ENCODE measurements at places on chromosomes 2 and 18. TPM values are rescaled to one million over a fixed set of nuclear protein-coding genes. Genes with fewer than 3 reads are reported as not detected.

TYW5 gene
- 8.8 TPM for total RNA-seq

DNA sequence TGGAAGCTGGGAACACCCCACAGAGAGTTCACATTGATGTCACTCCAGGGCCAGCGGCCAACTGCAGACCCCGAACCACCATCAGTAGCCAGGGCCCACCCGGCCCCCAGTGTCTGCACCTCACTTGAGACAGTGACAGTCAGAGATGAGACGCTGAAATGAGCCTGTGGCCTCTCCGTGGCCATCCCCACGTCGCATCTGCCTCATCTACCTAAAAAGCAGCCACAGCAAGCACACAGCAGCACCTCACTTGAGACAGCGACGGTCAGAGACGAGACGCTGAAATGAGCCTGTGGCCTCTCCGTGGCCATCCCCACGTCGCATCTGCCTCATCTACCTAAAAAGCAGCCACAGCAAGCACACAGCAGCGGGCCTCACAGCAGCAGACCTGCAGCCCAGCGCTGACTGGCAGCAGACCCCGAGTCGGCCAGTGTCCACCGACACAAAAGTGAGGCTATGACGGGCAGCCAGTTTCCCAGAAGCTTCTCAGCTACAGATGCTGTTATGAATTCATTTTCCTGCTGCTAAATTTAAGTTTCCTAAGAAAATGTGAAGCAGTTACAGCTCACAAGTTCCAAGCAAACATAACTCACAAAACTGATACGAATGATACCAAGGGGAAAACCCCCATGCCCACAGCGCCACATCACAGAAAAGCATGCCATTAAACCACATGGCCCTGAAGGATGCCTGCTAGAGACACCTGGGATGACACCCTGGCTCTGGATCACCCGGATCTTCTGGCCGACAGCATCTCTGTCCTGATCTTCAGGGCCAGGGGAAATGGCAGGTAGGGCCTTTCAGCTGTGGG lies 27.7 kb downstream of the SNORC start:
- H3K27ac ChIP-seq, result no peak overlapping the region
- no peaks in the 10 kb centered on the region for H3K27me3 ChIP-seq
- H3K36me3 ChIP-seq, result no peaks in the 10 kb centered on the region
- H3K4me3 ChIP-seq, result no peak overlapping the region
- DNase-seq, result no peak
- H3K4me1 ChIP-seq, result no peaks in the 10 kb centered on the region

GRCh38 chr2:2699121-2699505 lies 368.0 kb upstream of the MYT1L start:
- peaks cover 6% of the 10 kb centered on the region for H3K27me3 ChIP-seq
- no peak overlapping the region for H3K4me3 ChIP-seq
- DNase-seq, result no peak

- peak overlapping the region; percentile 30 for H3K27ac ChIP-seq
- peaks cover 10% of the 10 kb centered on the region for H3K4me1 ChIP-seq
- DNase-seq, result no peak
- H3K36me3 ChIP-seq, result no peaks in the 10 kb centered on the region
Measured at GRCh38 chr2:12684471-12684936, 32.2 kb upstream of the TRIB2 start.

GRCh38 chr2:26645762-26646161 lies 4.6 kb upstream of the CIB4 start:
- no peaks in the 10 kb centered on the region for H3K36me3 ChIP-seq
- no peaks in the 10 kb centered on the region for H3K4me1 ChIP-seq
- no peak overlapping the region for H3K27ac ChIP-seq
- H3K27me3 ChIP-seq, result no peaks in the 10 kb centered on the region
- no peak overlapping the region for H3K4me3 ChIP-seq
- DNase-seq, result no peak

DNA sequence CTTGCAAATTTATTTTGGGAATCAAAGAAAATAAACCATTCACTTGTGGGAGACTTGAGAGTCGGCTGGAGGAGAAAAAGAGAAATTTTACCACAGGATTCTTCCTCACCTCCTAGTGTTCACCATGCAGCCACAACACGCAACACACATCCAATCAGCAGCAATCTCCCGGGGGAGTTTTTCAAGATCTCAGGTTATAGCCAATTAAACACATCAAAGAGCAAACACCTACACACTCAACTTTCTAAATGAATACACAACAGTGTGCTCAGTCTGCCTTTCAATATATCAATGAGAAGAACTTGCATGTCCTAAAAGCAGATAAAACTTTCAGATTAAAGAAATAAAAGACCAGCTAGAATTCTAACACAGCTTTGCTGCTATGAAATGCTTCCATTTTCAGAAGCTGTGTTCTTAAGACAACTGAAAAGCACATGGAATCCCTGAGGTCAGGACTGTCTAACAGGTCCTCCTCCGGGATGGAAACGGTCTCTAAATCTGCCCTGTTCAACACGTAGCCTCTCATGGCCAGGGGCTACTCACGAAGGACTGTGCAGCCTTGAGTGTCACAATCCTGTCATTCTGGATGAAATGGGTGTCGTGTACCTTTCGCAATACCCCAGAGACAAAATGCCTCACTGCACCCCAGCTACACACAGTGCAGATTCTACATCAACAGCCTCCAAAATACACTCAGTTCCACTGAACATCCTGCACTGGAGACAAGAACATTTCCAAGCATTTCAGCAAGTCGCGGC lies 84.2 kb downstream of the ZNF516 start:
- no peaks in the 10 kb centered on the region for H3K36me3 ChIP-seq
- H3K27me3 ChIP-seq, result no peaks in the 10 kb centered on the region
- no peak overlapping the region for H3K4me3 ChIP-seq
- peaks cover 4% of the 10 kb centered on the region for H3K4me1 ChIP-seq
- no peak overlapping the region for H3K27ac ChIP-seq

CRYGC gene
- not detected for total RNA-seq

- no peaks in the 10 kb centered on the region for H3K36me3 ChIP-seq
- H3K27me3 ChIP-seq, result no peaks in the 10 kb centered on the region
- DNase-seq, result no peak
- no peak overlapping the region for H3K4me3 ChIP-seq
Measured at GRCh38 chr18:44558767-44559166, 121.9 kb upstream of the SETBP1 start.

- no peak overlapping the region for H3K27ac ChIP-seq
- H3K27me3 ChIP-seq, result no peaks in the 10 kb centered on the region
- no peak overlapping the region for H3K4me3 ChIP-seq
Measured at GRCh38 chr18:80194874-80195570, 52.3 kb downstream of the PARD6G start.

- H3K4me1 ChIP-seq, result peaks cover 2% of the 10 kb centered on the region
- H3K36me3 ChIP-seq, result no peaks in the 10 kb centered on the region
- no peak overlapping the region for H3K4me3 ChIP-seq
- H3K27ac ChIP-seq, result no peak overlapping the region
- H3K27me3 ChIP-seq, result no peaks in the 10 kb centered on the region
Measured at GRCh38 chr18:76484749-76485387, 10.2 kb downstream of the ZNF516 start.

DNA sequence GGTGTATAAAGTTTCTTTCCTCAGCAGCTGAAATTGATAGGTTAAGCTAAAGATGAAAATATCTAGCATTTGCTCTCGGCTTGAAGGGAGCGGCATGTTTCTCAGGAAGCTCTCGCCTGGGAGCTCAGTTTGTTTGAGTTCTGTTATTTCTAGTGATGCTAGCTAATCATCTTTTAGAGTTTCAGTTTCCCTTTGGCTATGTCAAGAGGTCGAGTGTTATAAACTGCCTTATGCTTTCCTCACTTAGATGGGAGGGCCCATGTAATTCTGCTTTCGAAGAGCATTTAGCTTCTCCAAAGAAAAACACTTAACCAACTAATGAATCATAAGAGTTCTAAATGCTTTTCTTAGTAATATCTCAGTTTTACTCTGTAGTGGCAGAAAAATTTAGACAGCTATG lies 33.6 kb downstream of the PLCL1 start:
- H3K4me1 ChIP-seq, result no peaks in the 10 kb centered on the region
- no peak for DNase-seq
- peak overlapping the region; percentile 60 for H3K27ac ChIP-seq
- no peaks in the 10 kb centered on the region for H3K36me3 ChIP-seq

CYS1 gene
- 0.27 TPM for total RNA-seq

DNA sequence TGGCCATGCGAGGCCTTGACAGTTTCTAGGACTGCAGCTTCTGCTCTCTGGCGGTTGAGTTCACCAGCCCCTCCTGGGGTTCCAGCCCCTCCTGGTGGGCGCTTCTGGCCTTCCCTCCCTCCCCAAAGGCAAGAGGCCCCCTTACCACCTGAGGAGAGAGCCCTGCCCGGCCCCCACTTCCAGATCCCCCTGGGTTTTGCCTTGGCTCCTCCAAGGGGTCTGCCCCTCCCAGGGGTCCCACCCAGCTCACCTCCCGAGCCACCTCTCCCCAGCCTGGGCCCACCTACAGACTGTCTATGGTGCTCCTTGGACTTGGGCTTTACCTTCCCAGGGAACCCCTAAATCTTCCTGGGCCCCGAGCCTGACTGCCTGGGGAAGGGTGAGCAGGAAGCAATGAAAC lies 264.5 kb downstream of the ATAD2B start:
- no peaks in the 10 kb centered on the region for H3K36me3 ChIP-seq
- no peak overlapping the region for H3K27ac ChIP-seq
- H3K27me3 ChIP-seq, result no peaks in the 10 kb centered on the region
- no peak for DNase-seq
- peaks cover 7% of the 10 kb centered on the region for H3K4me1 ChIP-seq

DNA sequence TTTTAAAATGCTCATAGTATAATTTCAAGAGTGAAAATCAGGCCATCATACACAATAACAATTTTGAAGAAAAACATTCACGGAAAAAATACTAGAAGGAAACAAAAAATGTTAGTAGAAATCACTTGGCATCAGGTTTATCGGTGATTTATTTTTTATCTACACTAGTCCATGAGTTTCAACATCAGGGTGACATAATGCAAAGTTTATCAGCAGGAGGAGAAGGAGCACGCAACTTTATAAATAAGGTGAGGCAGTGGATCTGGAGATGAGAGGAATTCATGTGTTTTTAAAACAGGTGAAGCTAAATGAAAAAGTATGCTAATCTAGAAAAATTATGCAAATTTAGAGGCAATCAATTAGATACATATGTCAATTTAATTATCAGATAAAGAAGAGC lies 54.2 kb downstream of the MGAT4A start:
- H3K27me3 ChIP-seq, result no peaks in the 10 kb centered on the region
- H3K36me3 ChIP-seq, result no peaks in the 10 kb centered on the region
- H3K4me3 ChIP-seq, result no peak overlapping the region
- no peak overlapping the region for H3K27ac ChIP-seq
- no peak for DNase-seq

SLC19A3 gene
- total RNA-seq, result 0.59 TPM

- H3K36me3 ChIP-seq, result no peaks in the 10 kb centered on the region
- H3K4me3 ChIP-seq, result no peak overlapping the region
- H3K27ac ChIP-seq, result no peak overlapping the region
Measured at GRCh38 chr2:147867050-147867449, 22.2 kb downstream of the ACVR2A start.

CHST9 gene
- 2.9 TPM for total RNA-seq

DNA sequence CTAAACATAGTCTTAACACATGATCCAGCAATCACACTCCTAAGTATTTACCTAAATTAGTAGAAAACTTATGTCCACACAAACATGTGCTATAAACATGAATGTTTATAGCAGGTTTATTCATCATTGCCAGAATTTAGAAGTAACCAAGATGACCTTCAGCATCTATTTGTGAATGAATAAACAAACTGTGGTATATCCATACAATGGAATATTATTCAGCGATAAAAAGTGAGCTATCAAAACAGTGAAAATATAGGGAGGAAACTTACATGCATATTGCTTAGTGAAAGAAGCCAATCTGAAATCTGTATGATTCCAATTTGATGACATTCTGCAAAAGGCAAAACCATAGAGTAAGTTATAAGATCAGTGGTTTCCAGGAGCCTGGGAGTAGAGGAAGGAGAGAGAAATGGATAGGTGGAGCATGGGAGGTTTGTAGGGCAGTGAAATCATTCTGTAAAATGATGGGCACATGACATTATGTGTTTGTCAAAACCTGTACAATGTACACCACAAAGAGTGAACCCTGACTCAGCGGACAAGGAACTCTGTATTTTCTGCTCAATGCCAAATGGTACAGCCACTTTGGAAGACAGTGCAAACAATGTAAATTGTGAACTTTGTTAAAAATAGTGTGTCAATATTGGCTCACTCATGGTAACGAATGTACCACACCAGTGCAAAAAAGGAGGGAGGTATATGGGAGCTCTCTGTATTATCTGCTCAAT lies 61.9 kb upstream of the IGFBP2 start:
- H3K27me3 ChIP-seq, result no peaks in the 10 kb centered on the region
- H3K27ac ChIP-seq, result no peak overlapping the region
- H3K36me3 ChIP-seq, result no peaks in the 10 kb centered on the region

DNA sequence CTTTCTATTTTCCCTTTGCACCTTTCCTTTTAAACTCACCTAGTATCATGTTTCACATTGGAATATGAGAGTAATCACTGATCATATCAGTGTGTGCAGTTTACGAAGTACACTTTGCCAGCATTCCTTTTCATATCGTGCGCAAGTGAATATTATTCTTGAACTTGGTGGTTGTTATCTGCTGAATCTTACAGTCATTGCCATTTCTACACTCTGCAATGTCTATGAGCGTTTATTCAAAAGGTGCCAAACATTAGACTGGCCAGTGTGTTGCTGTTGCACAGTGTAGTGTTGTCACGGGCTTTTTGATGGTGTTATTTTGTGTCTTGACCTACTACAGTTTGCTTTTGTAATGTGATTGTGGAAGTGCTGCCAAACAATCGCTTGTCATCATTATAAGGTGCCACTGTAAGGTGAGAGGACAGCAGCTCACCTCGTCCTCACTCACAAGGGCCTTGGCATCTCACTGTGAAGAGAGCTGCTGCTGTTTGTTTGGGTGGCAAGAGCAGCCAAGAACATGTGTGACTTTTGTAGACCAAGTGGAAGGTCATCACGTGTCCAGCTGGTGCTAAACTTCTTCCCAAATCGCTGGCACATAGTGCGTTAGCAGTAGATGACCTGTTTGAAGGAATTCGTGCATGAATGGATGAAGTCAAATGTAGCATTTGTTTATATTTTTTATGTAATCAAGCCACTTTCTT lies 113.3 kb downstream of the MYO1B start:
- no peaks in the 10 kb centered on the region for H3K36me3 ChIP-seq
- H3K4me3 ChIP-seq, result no peak overlapping the region
- no peaks in the 10 kb centered on the region for H3K27me3 ChIP-seq
- H3K27ac ChIP-seq, result no peak overlapping the region
- DNase-seq, result no peak

DNA sequence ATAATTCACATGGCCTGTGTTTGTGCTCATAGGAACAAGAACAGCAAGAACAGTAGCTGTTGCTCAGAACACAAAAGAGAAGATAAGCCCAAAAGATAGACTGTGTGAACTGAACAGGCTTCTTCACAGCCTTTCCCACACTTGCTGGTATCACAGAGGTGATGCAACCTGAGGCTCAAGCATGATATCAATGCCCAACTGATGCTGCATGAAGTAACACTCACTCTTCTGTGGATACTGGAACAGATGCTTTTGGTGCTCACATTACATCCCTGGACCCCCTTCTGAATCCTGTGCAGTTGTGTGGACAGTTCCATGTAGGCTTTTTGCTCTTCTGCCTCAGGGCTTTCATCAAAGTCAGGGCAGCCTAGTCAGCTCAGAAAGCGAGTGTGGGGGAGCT lies 88.4 kb upstream of the RND3 start:
- H3K27ac ChIP-seq, result no peak overlapping the region
- no peaks in the 10 kb centered on the region for H3K36me3 ChIP-seq
- no peak for DNase-seq
- peaks cover 7% of the 10 kb centered on the region for H3K4me1 ChIP-seq

Data from esophagus squamous epithelium (tissue), 5 donors.